ENCODE measurements at places on chromosomes 6 and 20.

GRCh38 chr20:61757678-61758563 lies 307.8 kb downstream of the TAF4 start:
- no peak for DNase-seq

- no peak for DNase-seq
Measured at GRCh38 chr6:159640722-159641482, 52.1 kb downstream of the SOD2 start.

DNA sequence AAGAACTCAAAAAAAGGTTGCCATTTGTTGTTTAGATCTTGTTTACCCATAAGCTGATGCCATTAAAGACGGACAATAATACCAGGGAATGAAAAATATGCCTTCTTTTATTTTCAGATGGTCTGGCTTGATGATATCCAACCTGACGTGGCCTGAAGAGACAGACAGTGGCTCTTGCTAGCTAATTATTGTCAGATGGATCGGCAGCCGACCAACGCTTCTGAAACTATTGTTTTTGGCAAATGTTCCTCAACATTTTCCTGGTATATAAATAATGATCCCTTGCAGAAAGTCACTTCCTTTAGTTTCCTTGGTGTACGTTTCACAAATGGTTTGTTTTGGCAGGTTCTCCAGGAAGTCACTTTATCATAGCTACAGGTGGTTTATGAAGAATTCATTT lies 290.9 kb upstream of the TSHZ2 start:
- DNase-seq, result no peak

- DNase-seq, result no peak
Measured at GRCh38 chr6:75220357-75220756, 14.5 kb upstream of the COL12A1 start.

DNA sequence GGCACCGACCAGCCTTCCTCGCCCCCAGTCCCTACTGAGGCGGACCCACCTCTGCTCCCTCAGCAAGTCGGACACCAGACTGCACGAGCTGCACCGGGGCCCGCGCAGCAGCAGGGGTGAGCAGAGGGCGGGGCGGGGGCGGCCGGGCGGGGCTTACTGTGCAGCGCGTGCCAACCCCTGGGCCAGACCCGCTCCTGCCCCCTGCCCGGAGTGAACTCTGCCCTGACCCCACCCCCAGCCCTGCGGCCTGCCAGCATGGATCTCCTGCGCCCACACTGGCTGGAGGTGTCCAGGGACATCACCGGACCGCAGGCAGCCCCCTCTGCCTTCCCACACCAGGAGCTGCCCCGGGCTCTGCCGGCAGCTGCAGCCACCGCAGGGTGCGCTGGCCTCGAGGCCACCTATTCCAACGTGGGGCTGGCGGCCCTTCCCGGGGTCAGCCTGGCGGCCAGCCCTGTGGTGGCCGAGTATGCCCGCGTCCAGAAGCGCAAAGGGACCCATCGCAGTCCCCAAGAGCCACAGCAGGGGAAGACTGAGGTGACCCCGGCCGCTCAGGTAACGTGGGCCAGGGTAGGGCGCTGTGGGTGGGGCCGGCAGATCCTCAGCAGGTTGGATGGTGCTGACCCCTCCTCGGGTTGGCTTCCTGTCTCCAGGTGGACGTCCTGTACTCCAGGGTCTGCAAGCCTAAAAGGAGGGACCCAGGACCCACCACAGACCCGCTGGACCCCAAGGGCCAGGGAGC lies 1.5 kb upstream of the SLC2A4RG start:
- DNase-seq, result no peak

DNA sequence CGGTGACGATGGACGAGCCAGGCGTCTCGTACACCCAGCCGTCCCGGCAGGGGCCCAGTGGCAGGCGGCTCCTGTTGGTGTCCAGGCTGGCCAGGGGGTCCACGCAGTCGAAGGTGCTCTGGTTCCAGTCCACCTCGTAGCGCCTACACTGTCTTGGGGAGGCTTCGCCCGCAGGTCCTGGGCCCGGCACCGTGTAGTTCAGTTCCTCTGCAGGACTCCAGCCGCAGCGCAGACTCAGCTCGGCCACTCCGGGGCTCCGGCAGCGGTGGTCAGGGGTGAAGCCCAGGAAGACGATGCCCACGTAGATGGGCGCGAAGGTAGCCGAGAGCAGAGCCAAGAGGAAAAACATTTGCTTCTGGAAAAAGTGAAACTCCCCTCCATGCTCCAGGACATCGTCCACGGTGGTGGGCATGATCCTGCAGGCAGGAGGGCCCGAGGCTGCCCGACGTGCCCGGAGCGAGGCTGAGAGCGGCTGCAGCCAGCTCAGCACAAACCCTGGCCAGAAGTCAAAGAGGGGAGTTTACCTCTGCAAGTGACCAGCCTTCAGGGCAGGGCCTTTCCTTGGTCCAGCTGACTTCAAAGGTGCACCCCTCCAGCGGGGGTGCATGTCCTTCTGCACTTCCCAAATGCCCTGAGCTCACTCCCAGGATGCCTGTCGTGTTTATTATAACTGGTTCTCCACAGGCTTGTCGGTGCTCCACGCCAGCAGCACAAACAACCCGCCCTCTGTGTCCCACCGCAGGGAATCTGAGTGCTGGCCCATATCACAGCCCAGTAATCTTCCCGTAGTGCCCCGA lies at the start of gene SLC22A2:
TSS of gene SLC22A2 (minus strand) at position 476 of the 797 bp plus-strand sequence. CDS start at position 412, 64 bp downstream.
- no peak for DNase-seq

- no peak for DNase-seq
Measured at GRCh38 chr6:3333263-3333662, 74.5 kb downstream of the PSMG4 start.

- DNase-seq, result no peak
Measured at GRCh38 chr6:153208706-153209105, 77.6 kb upstream of the RGS17 start.

DNA sequence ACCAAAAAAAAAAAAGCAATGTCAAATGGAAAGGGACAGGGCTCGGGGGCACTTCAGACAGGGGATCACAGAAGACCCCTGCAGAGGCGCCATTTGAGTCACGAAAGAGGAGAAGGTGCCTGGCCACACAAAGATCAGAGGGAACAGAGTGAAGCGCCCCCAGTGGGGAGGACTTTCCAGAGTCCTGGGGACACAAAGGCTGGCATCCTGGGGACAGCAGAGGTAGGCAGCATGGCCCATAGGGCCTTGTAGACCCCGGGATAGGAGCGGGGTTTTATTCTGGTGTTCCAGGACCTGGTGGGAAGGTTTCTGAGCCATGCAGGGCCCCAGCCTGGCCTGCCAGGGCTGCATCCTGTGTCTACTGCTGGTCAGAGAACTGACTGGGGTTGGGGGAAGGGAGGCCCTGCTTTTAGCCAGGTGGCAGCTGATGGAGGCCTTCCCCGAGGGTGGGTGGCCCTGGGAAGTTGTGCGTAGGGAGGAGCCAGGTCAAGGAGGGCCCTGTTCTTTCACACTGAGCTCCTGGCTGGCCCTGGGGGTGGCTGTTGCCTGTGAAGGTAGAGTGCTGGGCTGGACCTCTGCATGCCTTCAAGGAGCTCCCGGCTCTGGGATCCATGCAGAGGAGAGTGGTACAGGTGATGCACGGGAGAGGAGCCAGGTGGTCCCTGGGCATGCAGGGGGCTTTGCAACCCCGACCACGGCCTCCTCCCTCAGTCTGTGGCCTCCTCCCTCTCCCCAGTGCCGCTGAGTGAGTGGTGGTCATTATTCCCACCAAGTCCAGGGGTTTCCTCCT lies 117.9 kb downstream of the CDH4 start:
- DNase-seq, result no peak

GRCh38 chr6:159977255-159977903 lies 8.5 kb downstream of the IGF2R start:
- no peak for DNase-seq

GRCh38 chr6:160226118-160226591 lies 32.5 kb downstream of the SLC22A2 start:
- DNase-seq, result no peak

- DNase-seq, result no peak
Measured at GRCh38 chr6:8218861-8219260, 116.5 kb upstream of the EEF1E1 start.

GRCh38 chr6:128635219-128635618 lies 114.8 kb upstream of the PTPRK start:
- no peak for DNase-seq

GRCh38 chr6:159729598-159730331 lies 2.5 kb downstream of the WTAP start:
- DNase-seq, result no peak

GRCh38 chr6:641225-641985 lies 15.5 kb downstream of the HUS1B start:
- DNase-seq, result no peak

DNA sequence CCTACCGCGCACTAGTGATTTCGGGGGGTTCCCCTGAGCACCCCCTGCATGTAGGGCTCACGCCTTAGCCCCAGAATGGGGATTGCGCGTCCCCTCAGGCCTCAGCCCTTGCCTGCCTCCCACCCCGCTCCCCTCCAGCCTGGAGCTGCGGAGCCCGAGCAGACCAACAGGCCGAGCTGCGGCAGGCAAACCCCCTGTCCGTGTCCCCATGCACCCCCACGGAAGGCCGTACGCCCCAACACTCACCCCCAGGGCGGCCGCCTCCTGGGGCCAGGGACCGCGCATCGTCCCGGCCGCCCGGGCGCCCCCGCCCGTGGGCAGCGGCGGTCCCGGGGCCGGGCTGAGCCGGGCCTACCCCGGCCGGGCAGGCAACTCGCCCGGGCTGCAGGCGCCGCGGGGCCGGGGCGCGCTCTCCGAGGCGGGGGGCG lies 1.2 kb upstream of the KCNB1 start:
- no peak for DNase-seq

GRCh38 chr6:46058951-46059350 lies 43.3 kb upstream of the CLIC5 start:
- no peak for DNase-seq

DNA sequence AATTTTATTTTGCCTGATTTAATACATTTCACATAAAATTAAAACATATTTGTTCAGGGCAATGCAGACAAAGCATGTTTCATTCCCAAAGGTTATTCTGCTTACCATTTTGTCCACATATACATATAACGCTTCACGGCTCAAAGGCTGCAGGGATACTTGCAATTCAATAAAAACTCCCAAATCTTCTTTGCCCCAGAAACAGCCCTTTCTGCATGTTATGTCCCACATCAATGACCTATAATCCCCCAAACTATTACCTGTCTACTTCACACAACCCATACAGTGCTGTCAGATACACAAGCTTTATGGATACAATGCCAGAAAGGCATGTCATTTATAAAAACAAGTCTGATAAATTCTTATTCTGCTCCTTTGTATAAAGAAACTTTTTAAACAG lies 20.2 kb downstream of the SNX5 start:
- no peak for DNase-seq

GRCh38 chr20:38230253-38230551 lies 30.3 kb downstream of the KIAA1755 start:
- DNase-seq, result no peak

DNA sequence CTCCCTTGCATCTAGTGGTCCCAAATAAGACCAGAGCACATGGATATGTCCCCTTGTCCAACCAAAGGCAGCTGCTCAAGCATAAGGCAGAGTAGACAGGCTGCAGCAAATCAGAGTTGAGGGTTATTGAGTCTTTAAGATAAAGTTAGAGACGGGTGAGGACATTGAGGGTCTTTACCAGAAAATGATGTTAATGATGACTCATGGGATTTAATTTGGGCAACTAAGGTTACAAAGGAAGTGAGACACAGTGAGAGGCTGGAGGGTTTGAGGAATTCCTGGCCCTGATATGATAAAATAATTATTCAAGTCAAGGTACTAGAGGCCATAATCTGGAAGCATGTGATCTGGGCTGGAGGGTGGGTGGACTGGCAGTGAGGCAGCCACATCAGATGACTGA lies 133.6 kb downstream of the ALDH8A1 start:
- DNase-seq, result no peak

DNA sequence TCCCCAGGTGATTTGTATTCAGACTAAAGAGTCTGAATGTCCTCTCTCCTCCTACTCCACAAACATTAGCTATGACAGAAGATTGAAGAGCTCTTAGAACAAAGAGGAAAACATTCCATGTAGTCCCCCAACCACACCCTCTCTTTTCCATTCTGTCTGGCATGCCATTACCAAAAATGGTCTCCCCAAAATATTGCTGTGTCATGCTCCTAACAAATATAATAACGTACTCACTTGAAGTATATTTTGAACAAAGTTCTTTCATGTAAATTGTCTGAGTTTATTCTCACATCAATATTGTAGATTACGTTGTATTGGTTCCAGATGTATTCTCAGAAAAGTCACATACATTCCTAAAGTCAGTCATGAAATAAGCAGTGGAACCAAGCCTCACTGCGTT lies 467.3 kb upstream of the IRAK1BP1 start:
- no peak for DNase-seq

GRCh38 chr20:43352996-43353395 lies 104.7 kb upstream of the SRSF6 start:
- DNase-seq, result no peak

- DNase-seq, result no peak
Measured at GRCh38 chr20:12077875-12078274, 160.2 kb downstream of the BTBD3 start.

GRCh38 chr6:30761791-30762429 lies 17.6 kb upstream of the IER3 start:
- no peak for DNase-seq

- no peak for DNase-seq
Measured at GRCh38 chr6:44485601-44486401, 98.3 kb downstream of the CDC5L start.

All from GM04504 (cell line).